ENCODE measurements at places on chromosomes 16 and 17.

DNA sequence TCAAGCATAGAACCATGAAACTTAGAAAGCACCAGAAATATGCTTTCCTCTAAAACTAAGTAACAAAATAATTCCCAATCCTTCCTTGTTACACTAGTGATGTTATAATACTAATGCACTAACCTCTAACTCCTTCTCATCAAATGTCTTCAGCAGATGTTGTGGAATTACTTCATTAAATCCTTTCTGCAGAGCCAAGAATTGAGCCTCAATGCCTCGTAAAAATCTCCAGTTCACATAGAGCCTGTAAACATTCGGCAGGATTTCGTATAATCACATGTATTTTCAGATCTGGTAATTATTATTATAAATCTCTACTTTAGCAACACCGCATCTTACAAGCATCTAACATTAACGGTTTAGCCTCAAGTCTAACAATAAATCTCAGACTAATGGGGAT, 44.7 kb downstream of the CEP95 start:
- DNase-seq = no peak

- no peak for DNase-seq
These were observed 11.2 kb downstream of the TFAP4 start for GRCh38 chr16:4261557-4262172.

DNA sequence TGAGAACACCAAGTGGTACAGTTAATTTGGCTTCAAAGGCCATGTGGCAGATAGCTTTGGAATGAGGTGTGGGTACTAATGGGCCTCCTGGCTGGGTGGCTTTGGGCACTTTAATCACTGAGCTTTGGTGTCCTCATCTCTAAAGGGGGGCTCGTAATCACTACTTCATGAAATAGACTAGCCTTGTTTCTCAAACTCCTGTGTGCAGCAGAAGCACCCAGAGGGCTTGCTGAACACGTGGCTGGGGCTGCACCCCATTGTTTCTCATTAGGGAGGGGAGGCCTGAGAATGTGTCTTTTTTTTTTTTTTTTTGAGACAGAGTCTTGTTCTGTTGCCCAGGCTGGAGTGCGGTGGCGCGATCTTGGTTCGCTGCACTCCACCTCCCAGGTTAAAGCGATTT, 5.8 kb downstream of the EPN2 start:
- DNase-seq = no peak

DNA sequence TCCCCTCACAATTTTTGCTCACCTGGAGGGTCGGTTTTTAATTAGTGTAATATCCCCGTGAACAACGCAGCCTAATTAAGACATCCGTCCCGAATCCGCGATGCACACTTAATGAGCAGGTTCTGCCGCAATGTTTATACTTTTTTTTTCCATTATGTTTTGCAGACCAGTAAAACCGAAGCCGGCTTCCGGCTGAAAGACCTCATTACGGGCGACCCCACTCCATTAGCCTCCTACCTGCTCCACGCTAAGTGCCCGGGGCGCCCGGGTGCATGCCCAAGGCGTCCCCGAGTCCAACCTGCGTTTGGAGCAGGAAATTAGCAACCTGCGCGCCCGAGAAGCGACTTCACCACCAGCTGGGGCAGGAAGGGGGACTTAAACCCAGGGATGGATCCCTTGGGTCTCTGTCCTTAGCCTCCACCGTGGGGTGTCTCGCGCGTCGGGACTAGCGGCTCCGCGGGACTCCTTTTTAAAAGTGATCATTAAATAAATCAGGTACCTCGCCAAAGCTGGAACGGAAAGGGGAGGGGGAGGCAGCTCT, 1.7 kb downstream of the RBFOX3 start:
- no peak for DNase-seq

- no peak for DNase-seq
These were observed 67.5 kb downstream of the SEC14L1 start for GRCh38 chr17:77208217-77208808.

GRCh38 chr16:27491894-27492587, 57.7 kb downstream of the GTF3C1 start:
- DNase-seq = no peak

GRCh38 chr16:30340621-30341020, 14.5 kb downstream of the CD2BP2 start:
- DNase-seq = no peak

DNA sequence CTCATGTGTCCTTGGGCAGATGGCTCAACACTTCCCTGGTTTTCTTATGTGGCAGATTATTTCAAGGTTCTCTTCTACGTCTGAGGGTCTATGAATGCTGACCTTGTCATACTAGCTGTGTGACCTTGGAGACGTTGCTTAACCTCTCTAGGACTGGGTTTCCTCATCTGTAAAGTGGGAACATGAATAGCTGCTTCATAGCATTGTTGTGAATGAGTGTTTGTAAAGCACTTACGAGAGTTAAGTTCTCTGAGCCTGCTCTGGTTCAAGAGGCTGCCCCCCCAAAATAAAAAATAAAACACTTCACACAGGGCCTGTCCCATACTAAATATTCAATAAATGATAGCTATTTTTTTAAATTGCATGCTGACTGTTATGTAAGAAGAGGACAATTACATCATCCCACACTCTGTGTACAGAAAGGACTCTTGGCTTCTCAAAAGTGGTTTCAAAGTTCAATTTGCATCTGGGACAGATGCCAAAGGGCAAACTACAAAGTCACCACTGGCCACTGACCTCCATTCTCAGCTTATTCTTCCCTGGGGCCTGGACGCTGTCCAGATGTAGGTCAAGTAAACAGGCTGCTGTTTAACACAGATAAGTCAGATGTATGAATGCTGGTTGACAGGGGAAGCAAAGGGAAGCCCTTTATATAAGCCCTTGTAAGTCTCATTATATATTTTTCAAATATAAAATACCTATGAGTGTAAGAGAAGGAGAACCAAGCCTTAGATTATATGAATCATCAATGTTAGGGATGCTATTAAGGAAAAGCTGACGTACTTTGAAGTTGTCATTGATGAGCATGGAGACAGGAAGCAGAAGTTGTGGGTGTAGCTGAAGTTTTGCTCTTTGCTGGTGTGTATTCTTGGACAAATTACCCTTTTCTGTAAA, 15.4 kb upstream of the NDEL1 start:
- DNase-seq = no peak

- no peak for DNase-seq
These were observed 11.1 kb upstream of the PIK3R5 start for GRCh38 chr17:8976638-8977037.

- no peak for DNase-seq
These were observed 38.0 kb upstream of the CDH15 start for GRCh38 chr16:89133457-89134127.

- DNase-seq = peak; percentile 58
These were observed 793.3 kb upstream of the GOT2 start for GRCh38 chr16:59527206-59527997.

DNA sequence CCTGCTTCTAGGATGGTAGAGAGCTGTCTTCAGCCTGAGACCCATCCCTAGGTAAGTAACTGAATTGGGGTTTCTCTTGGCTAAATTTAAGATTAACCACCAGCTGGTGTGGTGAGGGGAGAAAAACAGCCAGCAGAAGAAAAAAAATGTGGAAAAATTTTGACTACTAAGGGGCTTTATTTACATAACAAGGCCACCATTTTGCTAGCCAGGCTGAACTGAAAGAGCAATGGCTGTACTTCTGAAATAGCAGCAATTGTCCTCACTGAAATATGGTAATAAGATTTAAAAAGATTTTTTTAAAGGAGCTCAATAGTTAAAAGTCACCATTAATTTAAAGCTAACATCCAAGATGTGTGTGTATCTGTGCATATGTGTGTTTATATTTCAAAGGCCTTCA, 12.4 kb upstream of the TRIM25 start:
- no peak for DNase-seq

DNA sequence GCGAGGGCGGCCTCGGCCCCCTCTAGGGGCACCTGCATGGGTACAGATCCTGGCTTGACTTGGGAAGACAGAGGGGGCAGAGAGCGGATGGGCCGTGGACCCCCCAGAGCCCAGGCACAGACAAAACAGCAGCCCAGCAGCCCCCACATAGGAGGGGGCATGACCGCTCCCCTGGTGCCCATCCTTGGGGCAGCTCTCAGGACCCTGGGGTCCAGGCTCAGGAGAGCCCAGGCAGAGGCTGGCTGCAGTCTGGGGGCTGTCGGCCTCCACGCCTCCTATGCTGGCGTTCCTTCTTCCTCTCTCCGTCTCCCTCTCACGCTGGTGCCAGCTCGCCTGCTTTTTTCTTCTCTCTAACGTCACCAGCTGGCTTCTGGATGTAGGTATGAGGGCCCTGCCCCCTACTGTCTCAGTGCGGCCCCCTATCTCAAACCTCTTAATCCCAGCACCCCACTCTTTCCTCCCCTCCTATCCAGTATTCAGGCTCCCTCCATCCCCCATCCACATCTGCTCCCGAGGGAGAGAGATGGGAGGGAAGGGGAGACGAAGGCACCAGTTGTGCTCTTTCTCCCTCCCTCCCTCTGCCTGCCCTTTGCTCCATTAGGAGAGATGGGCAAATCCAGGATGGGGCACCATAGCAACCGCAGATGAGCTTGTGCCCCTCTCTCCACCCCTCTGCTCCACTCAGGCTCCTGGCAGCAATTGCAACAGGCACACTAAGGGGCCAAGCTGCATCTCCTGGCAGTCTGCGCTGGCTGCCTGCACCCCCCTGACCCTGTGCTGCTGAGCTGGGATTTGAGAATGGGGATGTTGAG, at the start of gene GPR179:
Gene GPR179, minus strand, starts transcription at position 349 of the 812 bp plus-strand sequence. Its CDS starts 167 bp downstream, at position 182.
- DNase-seq = no peak

DNA sequence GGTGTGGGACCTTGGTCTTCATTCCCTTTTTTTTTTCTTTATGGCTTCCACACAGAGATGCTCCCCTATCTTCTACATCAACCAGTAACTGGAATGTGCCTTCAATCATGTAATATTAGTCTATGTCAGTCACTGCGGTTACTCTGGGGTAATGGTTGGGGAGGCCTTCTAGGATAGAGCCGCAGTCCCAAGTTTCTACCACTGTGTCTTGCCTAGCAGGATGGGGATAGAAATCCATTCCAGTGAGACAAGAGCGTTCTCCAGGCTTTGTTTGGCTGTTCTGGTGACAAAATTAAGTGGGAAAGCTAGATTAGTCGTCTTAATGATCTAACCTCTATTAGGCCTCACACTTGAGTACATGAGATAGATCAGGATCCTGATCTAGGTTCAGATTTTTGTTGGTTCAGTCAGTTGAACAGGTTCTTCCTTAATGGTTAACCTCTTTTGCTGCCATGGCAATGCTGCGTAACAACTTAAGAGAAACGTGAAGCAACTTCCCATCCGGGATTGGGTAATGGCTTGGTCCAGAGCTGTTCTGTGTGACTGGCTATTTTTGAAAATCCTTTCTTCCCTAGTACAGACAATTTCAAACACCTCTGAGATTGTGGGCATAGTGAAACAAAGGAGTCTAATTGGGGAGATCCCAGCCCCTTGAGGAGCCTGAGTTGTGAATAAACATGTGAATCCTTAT, 8.7 kb downstream of the MSL1 start:
- no peak for DNase-seq

DNA sequence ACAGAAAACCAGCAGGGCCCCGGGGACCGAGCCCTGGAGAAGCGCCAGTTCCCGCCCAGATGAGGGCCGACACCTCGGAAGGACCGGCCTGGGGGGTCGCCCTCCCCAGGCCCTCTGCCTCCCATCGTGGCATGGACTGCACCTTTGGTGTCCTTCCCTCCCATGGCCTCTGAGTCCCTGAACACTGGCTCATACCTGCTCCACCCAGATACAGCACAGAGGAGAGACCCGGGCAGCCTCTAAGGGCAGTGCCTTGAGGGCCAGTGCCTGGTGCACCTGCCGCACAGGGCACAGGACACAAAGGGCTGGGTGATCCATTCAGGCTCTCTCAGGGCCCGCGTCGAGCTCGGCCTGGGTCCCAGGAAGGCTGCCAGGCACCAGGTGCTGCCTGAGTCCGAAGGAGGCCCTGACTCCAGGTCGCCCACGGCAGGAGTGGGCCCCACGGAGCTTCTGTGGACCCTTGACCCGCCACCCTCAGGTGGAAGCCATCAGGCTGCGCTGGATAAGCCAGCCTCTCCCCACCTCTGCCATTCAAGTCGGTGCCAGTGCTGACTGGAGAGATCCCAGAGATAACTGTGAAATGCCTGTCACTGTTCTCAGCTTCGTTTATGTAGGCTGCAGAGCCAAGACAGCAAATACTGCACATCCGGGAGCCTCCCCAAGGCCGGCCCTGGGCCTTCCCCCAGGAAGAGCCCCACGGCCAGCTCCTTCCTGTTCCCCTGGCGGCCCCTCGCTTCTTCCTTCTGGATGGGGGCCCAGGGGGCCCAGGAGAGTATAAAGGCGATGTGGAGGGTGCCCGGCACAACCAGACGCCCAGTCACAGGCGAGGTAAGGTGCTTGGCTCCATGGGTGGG, at the start of gene ZG16B:
Gene ZG16B, plus strand, starts transcription at position 803 of the 854 bp plus-strand sequence. CDS start 139 bp downstream, outside the sequence.
- DNase-seq = no peak

DNA sequence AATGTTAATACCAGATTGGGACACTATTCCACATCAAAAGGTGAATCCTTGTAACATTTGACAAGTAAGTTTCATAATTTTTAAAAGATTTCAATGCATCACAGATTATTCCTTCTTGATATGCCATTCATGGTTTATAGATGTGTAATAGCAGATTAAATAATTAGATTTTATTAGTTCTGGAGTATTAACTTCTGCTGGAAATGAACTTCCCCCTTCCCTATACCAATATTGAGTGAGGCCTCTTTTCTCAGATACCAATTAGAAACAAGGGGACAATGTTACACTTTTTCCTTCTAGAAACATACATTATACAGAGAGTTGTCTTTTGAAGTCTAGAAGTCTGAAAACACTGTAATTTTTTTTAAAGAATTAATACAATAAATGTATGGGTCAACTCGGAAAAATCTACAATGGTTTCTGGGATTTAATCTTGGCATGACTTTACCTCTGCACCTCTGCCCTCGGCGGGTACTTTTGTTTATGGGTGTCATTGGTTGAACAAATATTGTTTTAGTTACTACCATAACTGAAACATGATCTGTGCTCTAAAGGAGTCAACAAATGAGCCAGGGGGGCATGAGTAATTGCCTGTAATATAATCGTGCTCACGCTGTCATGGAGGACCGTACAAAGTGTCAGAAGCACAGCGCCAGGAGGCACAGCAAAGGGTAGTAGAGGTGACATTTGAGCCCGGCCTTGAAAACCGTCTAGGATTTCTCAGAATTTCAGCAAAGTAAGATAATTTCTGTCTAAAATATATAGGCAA, 8.2 kb downstream of the LRRC37B start:
- DNase-seq = no peak

- DNase-seq = no peak
These were observed 168.0 kb downstream of the AHSP start for GRCh38 chr16:31695667-31696066.

DNA sequence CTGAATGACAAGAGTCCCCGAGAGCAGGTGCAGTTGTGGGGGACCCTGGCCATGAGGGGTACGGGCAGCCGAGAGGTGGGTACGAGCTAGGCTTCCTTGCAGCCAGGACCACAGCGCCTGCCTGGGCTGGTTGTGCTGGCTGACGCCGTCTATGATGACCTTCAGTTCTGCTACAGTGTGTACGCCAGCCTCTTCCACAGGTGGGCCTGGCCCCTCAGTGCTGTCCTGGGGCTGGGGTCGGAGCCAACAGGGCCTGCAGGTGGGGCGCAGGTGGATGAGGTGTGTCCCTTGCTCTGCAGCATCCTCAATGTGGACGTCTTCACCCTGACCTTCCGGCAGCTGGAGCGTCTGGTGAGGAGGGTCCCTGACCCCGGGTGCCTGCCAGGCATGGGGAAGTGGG, 7.2 kb downstream of the TSR3 start:
- DNase-seq = no peak
